ENCODE measurements at places on chromosomes 3 and 15.

- DNase-seq, result no peak
Observed at GRCh38 chr3:69370156-69370883, 15.6 kb downstream of the FRMD4B start.

GRCh38 chr3:106466881-106467280 is 598.1 kb upstream of the CBLB start:
- no peak for DNase-seq

- DNase-seq, result no peak
Observed at GRCh38 chr3:64891021-64891420, 203.2 kb upstream of the ADAMTS9 start.

- DNase-seq, result peak; percentile 70
Observed at GRCh38 chr15:64596701-64597476, 136.5 kb downstream of the ZNF609 start.

GRCh38 chr3:106380232-106380631 is 511.4 kb upstream of the CBLB start:
- DNase-seq, result no peak

GRCh38 chr3:184176377-184177330 is 2.0 kb downstream of the AP2M1 start:
- peak; percentile 92 for DNase-seq

DNA sequence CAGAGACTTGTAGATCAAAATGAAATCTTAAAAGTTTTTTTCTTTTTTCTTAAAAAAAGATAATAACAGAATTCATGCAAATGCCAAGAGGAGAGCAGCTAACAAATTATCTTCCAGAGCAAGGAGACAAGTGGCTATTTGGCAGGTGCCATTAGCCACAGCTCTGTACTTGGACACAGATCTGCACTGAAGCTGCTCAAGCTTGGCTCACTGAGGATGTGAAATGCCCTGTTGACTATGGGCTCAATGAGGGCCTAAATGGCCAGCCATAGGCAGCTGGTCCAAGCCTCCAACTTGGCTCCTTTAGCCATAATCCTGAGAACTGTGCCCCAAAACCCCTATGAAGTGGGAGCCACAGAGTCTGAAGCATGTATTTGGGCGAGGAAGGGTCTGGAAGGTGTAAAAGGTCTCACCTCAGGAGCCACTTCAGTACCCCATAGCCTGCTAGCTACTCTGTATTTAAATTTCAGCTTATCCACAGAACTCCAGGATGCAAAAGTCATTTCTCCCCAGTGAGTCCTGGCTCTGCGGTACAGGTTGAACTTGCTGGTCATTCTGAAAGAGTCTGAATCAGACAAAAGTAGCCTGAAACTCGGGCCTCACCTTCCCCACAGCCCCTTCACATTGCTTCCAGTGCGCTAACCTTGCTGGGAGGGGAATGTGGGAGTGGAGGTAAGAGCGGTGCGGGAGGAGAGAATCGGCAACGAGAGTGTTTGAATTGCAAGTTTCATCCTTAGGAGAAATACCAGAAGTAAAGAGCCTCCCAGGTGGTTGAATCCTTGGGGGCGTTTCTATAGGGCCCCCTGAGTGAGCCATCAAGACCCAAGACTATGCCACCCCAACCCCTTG is 48.0 kb downstream of the ZIC4 start:
- no peak for DNase-seq

- DNase-seq, result no peak
Observed at GRCh38 chr15:52336529-52336928, 40.9 kb upstream of the MYO5C start.

GRCh38 chr3:160641665-160642309 is 35.2 kb upstream of the ARL14 start:
- peak; percentile 87 for DNase-seq

DNA sequence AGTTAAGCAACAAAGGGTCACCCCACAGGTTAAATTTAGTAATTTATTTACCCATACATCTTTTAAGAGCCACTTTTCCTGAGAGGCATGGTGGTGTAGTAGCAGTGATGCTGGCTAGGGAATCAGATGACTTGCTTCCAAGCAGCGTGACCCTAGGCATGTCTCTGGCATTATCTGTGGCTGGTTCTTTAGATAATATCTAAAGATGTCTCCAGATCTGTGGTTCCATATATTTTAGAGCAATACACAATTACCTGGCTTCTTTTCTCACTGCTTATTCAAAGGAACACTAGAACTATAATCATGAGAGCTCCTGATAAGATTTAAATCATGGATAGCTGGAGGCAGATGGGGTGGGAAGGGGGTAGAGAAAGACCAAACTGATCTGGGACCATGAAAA is 21.1 kb upstream of the MEIS2 start:
- no peak for DNase-seq

GRCh38 chr15:84913360-84913723 is 28.9 kb downstream of the SLC28A1 start:
- DNase-seq, result no peak

GRCh38 chr3:23928524-23928923 is 11.6 kb downstream of the RPL15 start:
- peak; percentile 54 for DNase-seq

DNA sequence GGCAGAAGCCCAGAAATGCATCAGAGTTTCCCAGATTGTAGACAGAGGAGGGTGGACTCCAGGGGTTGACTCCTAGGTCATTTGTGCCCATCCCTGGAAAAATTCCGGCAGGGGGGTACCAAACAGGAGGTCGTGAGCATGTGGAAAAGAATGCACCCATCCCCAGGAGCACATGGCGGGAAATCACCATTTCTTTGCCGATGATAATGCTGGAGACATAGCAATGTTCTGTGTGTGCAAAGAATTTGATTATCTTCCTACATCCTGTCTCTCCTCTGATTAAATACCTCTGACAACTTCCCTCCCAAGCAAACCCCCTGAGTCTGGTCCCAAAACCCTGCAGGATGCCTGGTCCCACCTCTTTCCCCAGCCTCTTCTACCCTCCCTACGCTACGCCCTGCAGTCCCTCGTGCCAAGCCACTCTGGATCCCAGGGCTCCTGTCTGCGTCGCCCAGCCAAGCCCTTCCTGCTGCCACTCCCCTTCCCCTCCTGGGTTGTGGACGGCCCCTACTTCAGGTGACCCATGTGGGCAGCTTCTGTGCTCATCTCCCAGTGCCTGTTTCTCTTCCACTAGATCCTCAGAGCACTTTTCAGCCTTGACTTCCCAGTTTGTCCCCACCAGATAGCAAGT is 15.8 kb downstream of the WNT7A start:
- DNase-seq, result no peak

- DNase-seq, result no peak
Observed at GRCh38 chr15:58873267-58873666, 60.2 kb downstream of the SLTM start.

GRCh38 chr3:102174312-102174712 is 260.5 kb upstream of the ZPLD1 start:
- DNase-seq, result peak; percentile 96

- no peak for DNase-seq
Observed at GRCh38 chr15:90571063-90571541, 41.4 kb downstream of the CRTC3 start.

- no peak for DNase-seq
Observed at GRCh38 chr3:32817257-32817557, 590 bp upstream of the TRIM71 start.

DNA sequence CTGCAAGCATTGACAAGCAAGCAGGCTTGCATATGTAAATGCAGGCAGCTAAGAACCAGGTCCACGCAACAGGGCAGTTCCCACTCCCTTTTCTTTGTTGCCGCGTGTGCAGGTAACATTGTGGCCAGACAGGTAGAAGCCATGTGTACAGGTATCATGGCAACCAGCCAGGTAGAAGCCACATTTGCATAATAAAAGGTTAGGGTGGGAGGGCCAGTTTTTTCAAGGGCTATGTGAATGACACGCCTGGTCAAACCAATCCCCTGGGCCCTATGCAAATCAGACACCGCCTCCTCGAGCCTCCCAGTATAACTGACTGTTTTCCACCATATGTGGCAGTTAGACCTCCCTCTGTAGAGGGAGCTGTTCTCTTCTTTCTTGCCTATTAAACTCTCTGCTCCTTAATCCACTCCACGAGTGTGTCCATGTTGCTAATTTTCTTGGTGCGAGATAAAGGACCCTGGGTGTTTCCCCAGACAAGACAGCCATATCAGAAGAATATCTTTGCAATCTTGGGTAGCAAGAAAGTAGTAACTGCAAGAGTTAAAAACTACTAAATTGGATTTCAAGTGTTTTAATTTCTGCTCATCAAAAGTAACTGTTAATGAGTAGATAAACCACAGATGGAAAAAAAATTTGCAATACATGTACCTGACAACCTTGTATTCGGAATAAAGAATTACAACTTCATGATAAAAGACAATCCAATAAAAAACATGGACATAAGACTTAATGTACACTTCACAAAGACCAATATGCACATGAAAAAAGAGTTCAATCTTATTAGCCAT is 21.8 kb downstream of the PCOLCE2 start:
- peak; percentile 15 for DNase-seq

DNA sequence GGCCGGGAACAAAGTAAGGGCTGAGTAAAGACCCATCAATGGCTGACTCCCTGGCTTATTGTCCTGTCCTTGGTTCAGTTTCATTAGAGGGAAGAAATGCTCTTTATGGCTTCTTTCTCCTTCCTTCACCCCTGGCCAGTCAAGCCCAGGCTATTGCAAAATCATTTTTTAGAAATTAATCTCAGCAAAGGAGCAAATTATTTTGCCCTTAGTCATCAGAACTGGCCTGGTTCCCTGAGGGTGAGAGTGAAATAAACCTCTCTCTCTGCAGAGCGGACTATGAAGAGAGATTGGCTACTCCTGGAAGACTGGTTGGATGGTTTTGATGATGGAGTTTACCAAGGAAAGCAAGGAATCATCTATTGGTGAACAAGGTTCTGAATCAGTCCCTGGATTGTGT is 52.7 kb upstream of the OXTR start:
- DNase-seq, result peak; percentile 51

GRCh38 chr3:113890256-113890900 is 51.8 kb downstream of the GRAMD1C start:
- DNase-seq, result peak; percentile 2
